ENCODE measurements at places on chromosomes 16 and 17. TPM values are rescaled to one million over a fixed set of nuclear protein-coding genes. Genes with fewer than 3 reads are reported as not detected.

The SLC38A8 gene
- not detected for total RNA-seq

The SMIM22 gene
- not detected for total RNA-seq

The MKS1 gene
- total RNA-seq, result 7.9 TPM

The KRTAP1-1 gene
- total RNA-seq, result not detected

The CACNG3 gene
- not detected for total RNA-seq

The HYDIN gene
- total RNA-seq, result 0.24 TPM

The SPATA32 gene
- total RNA-seq, result not detected

The PLXDC1 gene
- total RNA-seq, result 15.4 TPM

The FOXC2 gene
- 4.5 TPM for total RNA-seq

The PMFBP1 gene
- not detected for total RNA-seq

The GPS1 gene
- total RNA-seq, result 72.1 TPM

The COX4I1 gene
- 515 TPM for total RNA-seq

The CHST4 gene
- not detected for total RNA-seq

The CNTNAP4 gene
- 0.05 TPM for total RNA-seq

The CA10 gene
- total RNA-seq, result not detected

The KRT20 gene
- not detected for total RNA-seq

The NACA2 gene
- total RNA-seq, result not detected

The UTS2R gene
- total RNA-seq, result not detected

The TP53TG3C gene
- not detected for total RNA-seq

The RCVRN gene
- not detected for total RNA-seq

The PPY gene
- total RNA-seq, result not detected

The CHD9NB gene
- 5.1 TPM for total RNA-seq

The TMC8 gene
- total RNA-seq, result not detected

The MYH2 gene
- not detected for total RNA-seq

The ELMO3 gene
- total RNA-seq, result 0.06 TPM

The KCNJ2 gene
- total RNA-seq, result 0.62 TPM

The RND2 gene
- total RNA-seq, result 0.19 TPM

The MYH13 gene
- total RNA-seq, result not detected

The UMOD gene
- total RNA-seq, result not detected

The PRMT7 gene
- total RNA-seq, result 33.9 TPM

The CCL5 gene
- not detected for total RNA-seq

The SEZ6L2 gene
- total RNA-seq, result 57.2 TPM

The KRT28 gene
- total RNA-seq, result not detected

The FOXF1 gene
- not detected for total RNA-seq

The BCL7C gene
- 36.9 TPM for total RNA-seq

The CPSF4L gene
- not detected for total RNA-seq

The IRX5 gene
- 1.1 TPM for total RNA-seq

The NTN1 gene
- total RNA-seq, result 0.06 TPM

Measured in cardiac ventricle fibroblast (primary cell).